Type B pancreatic cell (in vitro differentiated cells): ENCODE measurements at places on chromosomes 11 and 22.
A peak's percentile ranks its signal among the peaks of the same experiment; 100 is the strongest.

DNA sequence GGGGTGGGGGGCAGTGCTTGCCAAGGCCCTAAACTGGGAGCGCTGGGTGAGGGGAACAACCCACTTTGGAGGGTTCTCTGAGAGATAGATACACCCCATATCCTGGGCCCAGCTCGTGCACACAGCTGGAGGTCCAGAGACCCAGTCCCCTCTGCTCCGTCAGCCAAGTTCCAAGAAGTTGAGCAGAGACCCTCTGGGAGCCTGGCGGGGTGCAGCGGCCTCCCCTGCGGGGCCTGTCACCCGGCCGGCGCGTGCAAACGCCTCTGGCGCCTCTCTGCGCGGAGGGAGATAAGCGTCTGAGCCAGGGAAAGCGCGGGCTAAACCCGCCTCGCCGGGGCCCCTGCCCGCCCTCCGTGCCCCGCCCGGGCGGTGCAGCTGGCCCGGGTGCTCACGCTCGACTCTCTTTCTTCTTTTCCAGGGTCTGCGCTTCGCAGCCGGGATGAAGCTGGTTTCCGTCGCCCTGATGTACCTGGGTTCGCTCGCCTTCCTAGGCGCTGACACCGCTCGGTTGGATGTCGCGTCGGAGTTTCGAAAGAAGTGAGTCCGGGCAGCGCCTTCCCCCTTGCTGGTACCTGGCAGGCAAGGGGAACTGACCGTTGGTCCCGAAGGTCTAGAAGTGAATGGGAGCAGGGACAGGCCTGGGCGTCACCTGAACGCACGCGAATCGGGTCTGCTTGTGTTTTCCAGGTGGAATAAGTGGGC, 540 bp downstream of the ADM start:
- DNase-seq: no peak

GRCh38 chr11:8335683-8336082, 72.0 kb upstream of the LMO1 start:
- no peak for DNase-seq

DNA sequence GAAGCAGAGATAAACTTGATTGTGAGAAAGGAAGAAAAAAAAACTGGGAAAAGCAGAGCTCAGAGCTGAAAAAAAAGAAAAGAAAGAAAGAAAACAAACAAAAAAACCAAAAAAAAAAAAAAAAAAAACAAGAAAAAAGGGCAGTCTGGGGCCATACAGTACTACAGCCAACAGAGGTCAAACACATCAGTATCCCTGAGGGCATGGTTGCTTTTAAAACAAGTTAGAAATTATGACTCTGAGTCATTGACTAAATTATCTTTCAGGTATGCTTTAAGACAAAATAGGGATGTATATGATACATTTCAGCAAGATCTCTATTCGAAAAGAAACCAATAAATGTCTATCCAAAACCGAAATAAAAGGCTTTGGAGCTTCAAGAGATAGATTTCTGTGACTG, 37.1 kb upstream of the TLCD5 start:
- no peak for DNase-seq

- no peak for DNase-seq
These were observed 10.3 kb downstream of the ZBED4 start for GRCh38 chr22:49863931-49864330.

DNA sequence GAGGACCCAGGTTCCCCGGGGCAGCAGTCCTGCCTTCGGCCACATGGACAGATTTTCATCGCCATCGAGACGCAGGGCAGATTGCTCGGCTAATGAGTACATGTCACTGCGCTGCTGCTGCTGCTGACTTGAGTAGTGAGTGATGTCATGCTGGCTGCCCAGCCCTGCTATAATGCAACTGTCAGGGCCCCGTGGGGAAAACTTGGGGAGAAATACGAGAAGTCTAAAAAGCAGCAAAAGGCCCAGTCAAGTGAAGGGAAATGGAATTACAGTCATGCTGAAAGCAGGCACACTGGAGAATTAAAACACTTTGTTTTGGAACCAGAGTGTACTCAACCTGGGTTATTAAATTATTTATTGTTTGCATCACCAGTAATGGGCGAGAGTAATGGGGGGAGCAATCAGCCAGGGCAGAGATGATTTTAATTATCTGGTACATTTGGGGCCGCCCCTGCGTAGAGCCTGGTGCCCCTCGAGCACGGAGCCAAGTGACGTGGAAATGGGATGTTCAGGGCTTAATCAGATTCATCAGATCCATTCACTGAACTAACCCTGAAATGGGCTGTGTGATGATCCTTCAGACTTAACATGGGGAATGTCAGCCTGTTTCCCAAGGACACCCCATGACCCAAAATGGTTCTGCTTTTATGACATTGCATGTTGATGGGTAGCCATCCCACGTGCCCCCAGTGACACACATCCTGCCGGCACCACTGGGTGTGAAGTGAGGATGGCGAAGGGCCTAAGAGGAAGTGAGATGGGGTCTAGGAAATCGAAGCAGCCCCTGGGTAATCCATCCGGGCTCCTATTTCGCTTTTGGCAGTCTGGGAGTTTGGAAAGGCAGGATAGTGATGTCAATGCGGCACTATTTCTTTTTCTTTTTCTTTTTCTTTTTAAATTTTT, 241.6 kb upstream of the CADM1 start:
- DNase-seq: no peak

- DNase-seq: peak; percentile 7
These were observed 81.4 kb upstream of the AKIP1 start for GRCh38 chr11:8829556-8829955.

- no peak for DNase-seq
These were observed 9.6 kb upstream of the CD248 start for GRCh38 chr11:66326261-66327111.

DNA sequence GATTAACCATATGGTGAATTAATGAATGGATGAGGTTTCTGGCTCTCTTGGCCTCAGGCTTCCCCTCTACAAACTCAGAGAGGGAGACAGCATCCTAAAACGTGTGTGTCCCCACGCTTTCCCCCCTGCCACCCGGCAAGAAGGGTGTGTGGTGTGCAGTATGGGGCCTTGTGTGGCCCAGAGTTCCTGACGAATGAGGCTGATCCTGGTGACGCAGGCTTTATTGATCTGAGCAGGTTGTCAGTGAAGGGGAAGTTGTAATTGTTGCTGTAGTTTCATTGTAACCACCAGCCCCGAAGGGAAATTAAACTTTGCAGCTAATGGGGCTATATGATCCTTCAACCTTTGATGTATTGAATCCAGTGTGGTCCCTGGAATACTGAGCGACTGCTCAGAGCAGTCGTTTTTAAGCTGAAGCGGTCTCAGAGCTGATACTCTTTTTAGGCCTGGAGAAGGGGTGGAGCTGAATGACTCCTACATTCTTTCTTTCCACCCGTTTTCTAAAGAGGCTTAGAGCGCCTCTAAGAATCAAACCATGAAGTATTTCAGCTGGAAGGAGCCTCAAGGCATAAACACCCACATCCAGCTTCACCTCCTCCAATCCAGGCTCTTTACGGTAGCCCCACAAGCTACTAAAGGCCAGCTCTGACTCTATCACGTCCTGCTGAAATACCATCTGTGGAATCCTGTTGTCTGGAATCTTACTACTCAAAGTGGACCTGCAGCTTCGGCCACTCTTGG, 284.7 kb downstream of the MIAT start:
- DNase-seq: no peak
